ENCODE measurements at places on chromosomes 3 and 15. TPM values are rescaled to one million over a fixed set of nuclear protein-coding genes. Genes with fewer than 3 reads are reported as not detected.

SNTN gene
- total RNA-seq, result not detected

MYZAP gene
- total RNA-seq, result not detected

EDC3 gene
- 41.1 TPM for total RNA-seq

ADAMTSL3 gene
- total RNA-seq, result not detected

FRMD4B gene
- 8.2 TPM for total RNA-seq

DAZL gene
- total RNA-seq, result not detected

SERINC4 gene
- total RNA-seq, result 0.37 TPM

SNURF gene
- total RNA-seq, result 16.3 TPM

RARB gene
- not detected for total RNA-seq

CCR9 gene
- not detected for total RNA-seq

AADACL2 gene
- total RNA-seq, result not detected

EFHB gene
- total RNA-seq, result 1.1 TPM

LDHAL6B gene
- not detected for total RNA-seq

PLA1A gene
- not detected for total RNA-seq

FGF7 gene
- total RNA-seq, result not detected

IQCF6 gene
- not detected for total RNA-seq

- no peak for DNase-seq
Measured at GRCh38 chr3:195458316-195458717, 15.5 kb upstream of the ACAP2 start.

DNA sequence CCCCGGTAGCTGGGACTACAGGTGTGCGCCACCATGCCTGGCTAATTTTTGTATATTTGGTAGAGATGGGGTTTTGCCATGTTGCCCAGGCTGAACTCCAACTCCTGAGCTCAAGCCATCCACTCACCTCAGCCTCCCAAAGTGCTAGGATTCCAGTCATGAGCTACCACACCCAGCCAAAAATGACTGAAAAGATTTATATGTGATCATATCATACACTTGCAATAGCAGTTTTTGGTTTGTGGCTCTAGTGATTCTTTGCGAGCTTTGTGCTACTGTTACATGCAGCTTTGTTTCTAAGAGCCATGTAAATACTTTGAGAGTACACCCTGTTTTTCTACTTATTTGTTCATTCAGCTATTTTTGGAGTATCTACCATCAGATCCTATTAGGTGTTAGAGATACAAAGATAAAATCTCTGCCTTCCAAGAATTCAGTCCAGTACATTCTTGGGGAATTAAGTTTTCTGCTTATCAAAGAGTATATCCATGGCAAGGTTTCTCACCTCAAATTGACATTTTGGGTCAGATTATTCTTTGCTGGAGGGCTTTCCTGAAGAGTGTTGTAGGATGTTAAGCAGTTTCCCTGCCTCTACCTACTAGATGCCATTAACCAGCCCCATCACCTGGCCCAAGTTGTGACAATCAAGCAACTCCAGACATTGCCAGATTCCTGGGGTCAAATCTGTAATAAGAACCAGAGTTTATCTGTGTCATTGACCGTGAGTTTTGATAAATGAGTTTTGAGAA is 15.0 kb downstream of the SNAP23 start:
- no peak for DNase-seq

- no peak for DNase-seq
Measured at GRCh38 chr15:39051626-39052322, 487.2 kb upstream of the RASGRP1 start.

- DNase-seq, result peak; percentile 62
Measured at GRCh38 chr3:18423401-18424212, 1.5 kb downstream of the SATB1 start.

DNA sequence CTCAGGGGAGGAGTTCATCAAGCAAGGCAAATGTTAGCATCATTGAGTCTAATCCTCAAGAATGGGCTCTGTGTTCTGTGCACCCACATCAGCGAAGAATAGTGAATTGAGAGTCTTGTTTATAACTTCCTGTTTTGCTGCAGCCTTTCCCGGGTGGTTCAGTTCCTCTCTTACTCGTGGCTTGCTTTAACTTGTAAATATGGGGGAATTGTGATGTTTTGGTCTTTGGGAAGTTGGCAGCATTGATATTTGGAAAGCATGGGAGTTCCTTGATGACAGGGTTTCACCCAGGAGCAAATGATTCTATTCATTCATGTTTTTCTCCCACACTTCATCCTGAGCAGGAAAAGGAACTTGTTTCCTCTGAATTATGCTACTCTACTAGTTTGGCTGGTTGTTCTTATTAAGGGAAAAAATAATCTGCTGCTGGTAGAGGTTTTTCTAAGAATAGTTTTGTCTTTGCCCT is 40.4 kb downstream of the GPD1L start:
- no peak for DNase-seq

GRCh38 chr3:108471426-108471825 is 39.0 kb downstream of the MYH15 start:
- DNase-seq, result no peak

- no peak for DNase-seq
Measured at GRCh38 chr3:143822374-143822773, 25.9 kb downstream of the SLC9A9 start.

DNA sequence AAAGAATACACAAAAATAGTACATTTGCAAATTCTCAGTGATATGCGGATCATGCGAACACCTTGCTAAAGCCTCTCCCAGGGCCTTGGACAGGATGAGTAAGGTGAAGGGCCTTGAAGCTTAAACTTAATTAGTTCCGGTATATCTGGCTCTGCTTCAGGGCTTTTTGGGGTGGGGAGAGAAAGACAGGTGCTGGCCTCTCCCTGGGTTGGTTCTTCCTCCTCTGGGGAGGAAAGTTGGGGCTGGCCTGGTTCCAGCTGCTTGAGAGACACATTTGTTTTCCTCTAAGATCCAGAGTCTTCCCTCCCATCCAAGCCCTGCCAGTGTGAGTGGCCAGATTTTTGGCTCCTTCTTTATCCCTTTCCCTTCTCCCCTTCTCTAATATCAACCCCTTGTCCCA is 64.7 kb upstream of the EPHB3 start:
- DNase-seq, result no peak

GRCh38 chr15:69548395-69549180 is 96.0 kb downstream of the RPLP1 start:
- DNase-seq, result no peak

DNA sequence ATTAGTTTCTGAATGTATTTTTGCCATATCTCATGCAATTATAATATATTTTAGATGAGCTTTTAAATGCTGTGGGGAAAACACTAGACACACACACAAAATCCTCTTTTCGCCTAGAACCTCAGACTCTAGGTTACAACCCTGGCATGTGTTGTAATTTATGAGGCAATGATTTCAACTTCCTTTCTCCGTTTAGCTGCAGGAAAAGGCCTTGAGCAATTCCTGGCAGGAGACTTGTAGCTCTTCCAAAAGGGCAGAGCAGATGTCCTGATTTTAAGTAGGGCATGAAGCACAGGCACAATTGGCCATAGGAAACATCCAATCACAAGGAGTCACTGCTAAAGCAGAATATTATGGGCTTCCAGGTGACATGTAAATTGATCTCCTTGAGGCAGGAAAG is 82.0 kb downstream of the GPR156 start:
- no peak for DNase-seq

DNA sequence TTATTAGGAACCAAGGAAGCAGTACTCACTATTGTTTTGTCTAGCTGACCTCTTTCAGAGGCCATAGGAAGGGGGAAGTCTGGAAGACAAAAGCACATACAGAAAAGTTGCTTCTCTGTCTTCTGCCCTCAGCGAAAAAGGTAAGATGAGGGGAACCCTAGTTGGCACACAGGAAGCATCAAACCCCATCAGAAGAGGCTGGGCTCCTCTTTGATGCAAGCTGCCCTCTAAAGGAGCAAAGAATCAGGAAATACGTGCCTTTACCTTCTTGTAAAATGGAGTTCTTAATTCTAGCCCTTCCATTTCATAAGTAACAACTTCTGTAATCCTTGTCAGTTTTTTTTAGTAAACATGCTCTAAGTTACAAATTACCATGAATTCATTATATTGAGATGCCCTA is 12.5 kb downstream of the SPINK8 start:
- no peak for DNase-seq

GRCh38 chr3:152019508-152019907 is 146.1 kb downstream of the SUCNR1 start:
- DNase-seq, result no peak

- DNase-seq, result no peak
Measured at GRCh38 chr3:33091746-33092145, 5.2 kb downstream of the GLB1 start.

DNA sequence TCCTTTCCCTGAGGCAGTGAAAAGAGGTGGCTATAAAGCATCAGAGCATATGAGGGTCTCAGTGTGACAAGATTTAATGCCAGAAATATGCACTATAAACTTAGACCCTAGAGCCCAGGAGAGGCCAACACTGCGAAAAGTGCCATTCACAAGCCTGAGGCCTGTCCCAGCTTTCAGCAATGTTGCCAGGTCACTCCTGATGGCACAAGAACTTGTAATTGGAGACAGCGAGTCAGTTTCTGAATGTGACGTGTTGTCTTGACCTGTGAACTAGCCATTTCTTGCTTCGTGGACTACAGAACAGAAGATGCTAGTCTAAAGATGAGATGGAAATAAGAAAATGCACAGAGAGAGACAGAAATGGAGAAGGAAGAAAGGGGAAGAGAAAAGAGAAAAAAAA is 87.9 kb downstream of the WDR72 start:
- DNase-seq, result no peak

GRCh38 chr3:187521546-187521945 is 148.6 kb downstream of the SST start:
- DNase-seq, result no peak

DNA sequence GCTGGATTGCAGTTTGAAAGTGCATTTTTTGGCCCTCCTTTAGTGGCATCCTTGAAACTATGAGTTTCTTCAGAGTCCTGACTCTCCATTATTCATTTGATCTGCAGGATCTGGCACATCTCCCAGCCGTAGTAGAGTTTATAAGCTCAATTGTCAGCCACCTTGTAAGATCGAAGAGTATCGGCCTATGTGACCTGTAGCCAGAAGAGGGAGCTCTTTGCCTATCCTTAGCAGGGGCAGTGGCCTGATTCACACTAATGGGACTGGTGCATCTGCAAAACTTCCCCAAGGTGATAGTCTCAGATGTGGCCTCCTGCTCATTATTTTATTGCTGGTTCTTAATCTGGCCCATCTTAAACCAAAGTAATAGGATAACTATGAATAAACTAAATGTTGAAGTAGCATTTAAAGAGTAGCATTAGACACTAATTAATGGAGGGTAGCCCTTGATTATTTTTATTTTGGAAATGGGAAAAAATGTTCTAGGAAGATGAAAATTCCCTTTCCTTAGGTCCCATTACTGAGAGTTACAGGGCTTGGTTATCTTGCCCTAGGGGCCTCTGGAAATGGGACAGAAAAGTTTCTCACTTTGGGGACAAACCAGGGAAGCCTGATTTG is 21.2 kb downstream of the GCSAM start:
- DNase-seq, result peak; percentile 79

- peak; percentile 27 for DNase-seq
Measured at GRCh38 chr15:59792359-59792758, 103.2 kb upstream of the BNIP2 start.

- DNase-seq, result peak; percentile 41
Measured at GRCh38 chr3:157532529-157533297, 29.5 kb upstream of the VEPH1 start.

DNA sequence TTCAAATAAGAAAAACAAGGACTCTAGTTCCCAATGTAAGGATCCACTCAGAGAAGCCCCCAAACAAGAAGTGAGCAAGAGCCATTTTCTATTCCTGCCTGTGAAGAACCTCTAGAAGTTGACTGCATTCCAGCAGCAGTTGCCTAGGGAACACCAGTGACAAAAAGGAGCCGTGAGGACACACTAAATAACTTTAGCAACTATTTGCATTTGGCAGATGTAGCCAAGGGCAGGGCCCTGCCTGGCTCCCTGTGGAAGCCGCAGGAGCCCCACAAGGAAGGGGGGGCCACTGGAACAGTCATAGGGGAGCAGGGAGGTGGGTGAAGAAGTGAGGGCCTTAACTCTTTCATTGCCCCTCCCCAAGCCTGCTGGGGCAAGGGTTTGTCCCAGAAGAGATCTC is 470.2 kb upstream of the PROK2 start:
- no peak for DNase-seq

DNA sequence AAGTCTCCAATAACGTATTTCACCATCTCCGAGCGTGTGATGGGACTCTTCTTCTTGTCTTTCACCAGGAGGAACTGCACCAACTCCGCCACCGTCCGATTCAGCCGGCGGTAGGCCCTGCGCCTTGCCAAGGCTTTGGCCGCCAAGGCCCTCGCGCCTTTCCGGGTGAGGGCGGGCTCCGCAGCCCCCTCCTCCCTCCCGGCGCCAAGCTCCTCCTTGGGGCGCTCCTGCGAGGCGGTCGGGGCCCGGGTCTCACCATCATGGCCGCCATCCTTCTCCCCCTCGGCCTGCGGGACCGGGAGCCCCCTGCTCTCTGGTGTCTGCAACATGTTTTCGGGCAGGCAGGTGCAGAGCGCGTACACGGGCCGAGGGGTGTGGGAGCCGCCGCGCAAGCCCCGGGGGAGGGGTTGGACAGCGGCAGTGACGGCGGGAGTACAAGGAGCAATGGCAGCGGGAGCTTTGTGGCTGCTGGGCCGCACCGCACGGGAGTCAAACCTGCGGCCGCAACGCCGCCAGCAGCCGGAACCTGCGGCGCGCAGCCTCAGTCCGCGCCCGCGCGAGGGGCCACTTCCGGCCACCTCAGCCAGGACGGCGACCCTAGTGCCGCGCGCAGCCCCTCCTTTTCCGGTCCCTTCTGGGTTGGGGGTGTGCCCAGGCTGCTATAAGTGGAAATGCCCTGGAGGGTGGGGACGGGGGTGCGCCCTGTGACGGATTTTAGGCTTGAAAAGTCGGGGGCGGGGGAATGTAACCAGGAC is at the start of gene MAGEF1:
MAGEF1 (minus strand) TSS at position 572 of the 755 bp plus-strand sequence; CDS start at position 329, 243 bp downstream.
- DNase-seq, result peak; percentile 76

DNA sequence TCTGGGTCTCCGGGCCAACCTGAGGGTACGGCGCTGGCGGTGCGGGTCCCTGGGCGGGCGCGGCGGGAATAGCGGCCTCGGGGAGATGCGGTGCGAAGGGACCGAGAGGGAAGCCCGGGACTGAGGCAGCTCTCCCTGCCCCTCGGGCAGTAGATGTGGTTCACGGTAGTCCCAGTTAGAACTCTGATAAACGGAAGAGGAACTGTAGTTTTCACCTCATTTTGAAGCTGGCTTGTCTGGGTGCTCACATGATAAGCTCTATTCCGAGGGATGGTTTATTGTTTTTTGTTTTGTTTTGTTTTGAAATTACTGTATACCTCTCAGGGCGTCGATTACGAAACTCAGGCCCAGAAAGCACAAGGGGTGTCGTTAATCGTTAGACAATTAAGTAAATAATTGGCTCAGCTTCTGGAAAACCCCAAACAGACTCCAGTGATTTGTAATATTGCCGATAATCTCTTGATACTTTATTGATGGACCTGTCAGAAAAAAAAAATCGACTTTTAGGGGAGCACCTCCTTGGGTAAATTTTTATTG is 413 bp downstream of the NUSAP1 start:
- no peak for DNase-seq

GRCh38 chr3:11245276-11245675 is 26.9 kb upstream of the ATG7 start:
- no peak for DNase-seq

- DNase-seq, result no peak
Measured at GRCh38 chr3:74640211-74640610, 25.8 kb upstream of the CNTN3 start.

- no peak for DNase-seq
Measured at GRCh38 chr3:113110267-113110666, 101.1 kb upstream of the BOC start.

GRCh38 chr3:71881732-71882131 is 96.8 kb upstream of the PROK2 start:
- DNase-seq, result no peak

- no peak for DNase-seq
Measured at GRCh38 chr3:177106594-177106993, 90.7 kb downstream of the TBL1XR1 start.

- DNase-seq, result no peak
Measured at GRCh38 chr3:175227126-175227525, 368.0 kb downstream of the NAALADL2 start.

GRCh38 chr15:63243101-63243500 is 34.3 kb upstream of the APH1B start:
- DNase-seq, result no peak

All from activated CD4-positive, alpha-beta T cell treated with anti-CD3 and anti-CD28 coated beads, Interleukin-2, amount 10 ng/mL, durations not matched to agents 7 days and 5 days (primary cell).